NCI-H2107 (cell line): ENCODE measurements at places on chromosomes 1 and 21.

DNA sequence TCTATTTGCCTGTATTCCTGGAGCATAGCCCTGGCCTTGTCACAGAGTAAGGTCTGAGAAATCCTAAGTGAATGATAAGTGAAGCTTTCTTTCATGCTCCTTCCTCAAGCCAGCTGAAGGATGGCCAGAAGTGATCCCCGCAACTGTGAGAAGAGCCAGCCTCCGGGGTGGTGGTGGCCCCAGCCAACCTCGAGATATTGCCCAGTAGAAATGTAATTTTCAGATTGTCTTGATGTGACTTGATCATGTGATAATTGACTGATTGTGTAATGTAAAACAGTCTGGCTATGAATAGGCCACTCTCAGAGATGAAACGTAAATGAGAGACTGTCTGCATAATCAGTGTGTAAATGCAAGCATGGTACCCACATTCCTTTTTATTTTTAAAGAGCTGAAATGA lies 242.4 kb upstream of the CAMK1G start:
- DNase-seq: no peak

DNA sequence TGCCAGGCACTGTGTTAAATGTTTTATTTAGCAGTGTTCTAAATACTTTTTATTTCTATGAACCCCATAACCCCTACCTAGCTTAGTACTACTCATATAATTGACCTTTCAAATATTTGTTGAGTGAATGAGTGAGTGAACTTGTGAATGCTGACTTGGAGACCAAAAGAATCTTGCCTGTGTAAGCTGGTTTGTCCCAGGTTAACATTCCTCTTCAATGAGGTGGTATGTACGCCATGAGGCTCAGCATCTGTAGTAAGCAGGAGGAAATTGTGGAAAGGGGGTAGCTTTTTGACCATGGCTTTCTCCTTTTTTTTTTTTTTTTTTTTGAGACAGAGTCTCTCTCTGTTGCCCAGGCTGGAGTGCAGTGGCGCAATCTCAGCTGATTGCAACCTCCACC lies 14.6 kb downstream of the MED18 start:
- DNase-seq: no peak

- DNase-seq: no peak
These were observed 115.2 kb upstream of the ATP1A1 start for GRCh38 chr1:116257836-116258235.

DNA sequence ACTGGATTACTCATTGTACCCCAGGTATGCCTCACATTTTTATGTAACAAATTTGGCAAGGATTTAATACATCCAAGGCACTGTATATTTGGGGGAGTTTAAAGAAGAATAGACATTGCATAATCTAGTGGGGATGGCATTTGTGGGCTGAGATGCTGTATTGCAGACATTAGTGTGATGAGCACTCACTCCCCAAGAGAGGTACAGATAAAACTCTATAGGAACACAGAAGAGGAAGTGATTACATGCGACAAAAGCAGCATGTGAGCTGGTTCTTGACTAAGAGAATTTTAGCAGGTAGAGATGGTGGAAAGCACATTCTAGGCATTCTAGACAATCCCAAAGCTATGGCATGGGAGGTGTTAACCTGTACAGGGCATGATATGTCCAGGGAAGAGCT lies 24.2 kb upstream of the CDC14A start:
- no peak for DNase-seq

DNA sequence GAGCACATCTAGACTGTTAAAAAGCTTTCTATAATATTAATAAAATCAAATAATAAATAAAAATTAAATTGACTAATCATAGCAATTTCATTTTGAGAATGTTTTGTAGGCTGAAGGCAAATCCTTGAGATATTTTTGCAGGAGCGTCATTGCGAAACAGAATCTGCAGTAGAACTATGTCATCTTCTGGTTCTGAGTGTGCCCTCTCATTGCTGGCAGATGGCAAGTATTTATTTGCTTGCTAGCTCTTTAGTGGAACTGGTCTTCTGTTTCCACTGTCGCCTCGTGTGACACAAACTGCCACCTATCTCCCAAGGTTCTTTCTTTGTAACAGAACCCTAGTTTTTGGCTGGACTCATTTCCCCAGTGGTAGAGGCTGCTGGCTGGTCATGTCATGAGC lies 19.0 kb upstream of the IRF2BP2 start:
- DNase-seq: no peak

DNA sequence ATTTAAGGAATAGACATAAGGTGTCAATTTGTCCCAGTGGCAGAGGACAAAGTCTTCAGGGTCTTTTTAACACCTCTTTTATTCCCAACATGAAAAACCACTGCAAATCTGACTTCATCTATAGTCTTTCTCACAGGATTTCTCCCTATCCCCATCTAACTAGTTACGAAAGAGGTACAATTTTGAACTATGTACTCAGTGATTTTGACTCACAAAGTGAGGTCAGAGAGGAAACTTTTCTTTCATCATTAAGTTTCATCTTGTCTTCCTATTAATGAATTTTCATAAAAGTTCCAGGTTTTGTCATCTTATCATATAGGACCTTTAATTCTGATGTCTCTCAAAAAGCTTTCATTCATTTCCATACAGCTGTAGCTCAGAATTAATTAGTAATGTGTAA lies 63.3 kb downstream of the ASH1L start:
- DNase-seq: no peak

- DNase-seq: no peak
These were observed 143.9 kb downstream of the NOS1AP start for GRCh38 chr1:162213281-162213912.
